ENCODE measurements at places on chromosomes 13 and 19.

- DNase-seq = no peak
Observed at GRCh38 chr13:79445968-79446645, 34.8 kb upstream of the NDFIP2 start.

- no peak for DNase-seq
Observed at GRCh38 chr13:36275190-36276002, 22.2 kb downstream of the CCDC169 start.

GRCh38 chr19:8097681-8098567 is 45.4 kb downstream of the CCL25 start:
- no peak for DNase-seq

DNA sequence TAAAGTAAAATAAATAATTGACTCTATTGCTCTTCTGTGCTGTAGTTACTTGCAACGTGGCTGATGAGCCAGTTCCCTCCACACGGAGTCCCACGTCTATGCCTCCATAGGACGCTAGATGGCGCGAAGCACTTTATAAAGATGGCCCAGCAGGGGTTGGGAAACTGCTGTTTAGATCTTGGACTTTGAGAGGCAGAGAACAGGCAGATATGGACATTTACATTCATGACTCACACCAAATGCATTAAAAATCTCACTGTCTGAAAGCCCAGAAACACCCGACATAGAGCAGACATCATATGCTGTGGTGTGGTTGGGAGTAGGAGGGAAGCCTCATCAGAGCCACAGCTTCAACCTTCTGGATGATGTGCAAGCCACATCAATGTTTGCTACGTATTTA is 643.1 kb upstream of the ARGLU1 start:
- peak; percentile 60 for DNase-seq

DNA sequence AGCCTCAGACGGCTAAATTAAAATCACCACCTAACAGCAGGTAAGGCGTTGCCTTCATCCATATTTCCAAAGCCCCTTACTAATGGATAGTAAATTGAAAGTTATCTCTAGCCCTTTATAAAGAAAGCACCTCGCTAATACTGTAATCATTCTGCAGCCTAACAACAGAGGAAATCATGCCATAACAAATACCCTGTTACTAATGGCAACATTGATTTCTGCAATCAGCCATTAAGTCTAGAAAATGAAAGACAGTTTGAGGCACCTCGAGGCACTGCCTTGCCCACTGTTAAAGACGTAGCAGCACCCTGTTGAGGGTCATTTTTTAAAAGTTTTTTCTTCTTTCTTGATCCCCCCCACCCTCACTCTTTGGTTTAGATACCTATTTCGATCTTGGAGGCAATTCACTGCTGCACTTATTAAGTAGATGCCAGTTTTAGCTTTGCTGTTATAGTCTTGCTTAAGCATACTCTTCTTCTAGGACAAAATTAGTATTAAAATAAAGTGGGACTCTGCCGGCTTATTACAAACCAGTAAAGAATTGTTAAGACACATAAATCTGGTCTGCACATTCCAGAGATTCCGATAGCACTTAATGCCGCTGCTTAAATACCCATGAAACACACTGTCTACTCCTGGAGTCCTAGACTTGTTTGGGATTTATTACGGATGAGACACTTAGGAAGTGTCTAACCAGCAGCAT is 74.8 kb downstream of the ZNF536 start:
- DNase-seq = no peak

DNA sequence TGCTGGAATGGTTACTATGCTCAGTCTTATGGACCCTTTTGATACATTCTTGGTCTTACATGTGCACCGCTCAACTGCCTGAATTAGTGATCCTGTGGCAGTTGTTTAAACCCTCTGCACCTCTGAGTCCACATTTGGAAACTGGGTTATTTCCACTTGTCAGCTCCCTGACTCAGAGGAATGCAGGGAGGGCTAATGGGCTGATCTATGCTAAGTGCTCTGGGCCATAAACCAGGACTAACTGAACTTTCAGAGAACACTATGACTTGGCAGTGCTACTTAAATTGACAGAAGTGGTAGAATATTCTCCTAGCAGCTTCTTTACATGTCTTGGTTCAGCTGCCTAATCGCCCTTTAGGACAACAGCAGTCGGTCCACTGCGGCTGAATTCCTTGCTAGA is 26.8 kb upstream of the MED4 start:
- no peak for DNase-seq

GRCh38 chr19:35392742-35393715 is 22.2 kb downstream of the GPR42 start:
- no peak for DNase-seq

DNA sequence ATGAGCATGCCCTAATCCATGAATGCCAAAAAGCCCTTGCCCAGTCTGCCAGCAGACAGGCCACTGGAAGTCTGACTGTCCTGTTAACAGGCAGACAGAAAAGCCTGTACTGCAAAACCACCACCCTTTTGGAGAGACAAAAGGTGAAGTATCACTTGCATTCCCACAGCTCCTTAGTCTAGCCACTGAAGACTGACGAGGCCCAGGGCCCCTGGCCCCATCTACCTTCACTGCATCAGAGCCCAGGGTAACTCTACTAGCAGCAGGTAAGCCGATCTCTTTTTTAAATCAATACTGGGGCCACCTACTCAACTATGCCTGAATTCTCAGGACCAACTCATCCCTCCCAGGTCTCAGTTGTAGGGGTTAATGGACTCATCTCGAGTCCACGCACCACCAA is 45.5 kb downstream of the ZNF93 start:
- no peak for DNase-seq

- DNase-seq = peak; percentile 57
Observed at GRCh38 chr19:34963573-34964406, at the start of gene ZNF792. Gene ZNF792, minus strand, starts transcription at chr19:34964229. Its CDS starts 567 bp downstream, at chr19:34963662.

GRCh38 chr13:29855009-29855408 is 4.6 kb upstream of the UBL3 start:
- no peak for DNase-seq

- DNase-seq = no peak
Observed at GRCh38 chr19:18514800-18515682, 6.8 kb downstream of the ELL start.

DNA sequence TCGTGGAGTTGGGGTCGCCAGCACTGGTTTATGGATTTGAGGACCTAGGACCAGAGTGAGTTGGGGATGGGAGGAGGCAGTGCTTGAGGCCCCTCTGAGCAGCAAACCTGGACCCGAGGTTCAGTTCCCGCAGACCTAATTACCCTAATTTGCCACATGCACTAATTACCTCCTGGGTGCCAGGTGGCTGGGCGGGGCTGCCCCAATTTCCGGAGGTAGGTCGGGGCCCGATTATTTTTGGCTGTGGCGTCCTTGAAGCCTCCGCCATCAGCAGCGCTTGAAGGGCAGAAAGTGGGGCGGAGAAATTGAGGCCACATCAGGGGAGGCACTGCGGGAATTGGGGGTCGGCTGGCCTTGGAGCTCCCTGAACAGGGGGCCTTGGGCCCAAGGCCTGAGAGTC is 5.9 kb upstream of the HOMER3 start:
- DNase-seq = no peak

DNA sequence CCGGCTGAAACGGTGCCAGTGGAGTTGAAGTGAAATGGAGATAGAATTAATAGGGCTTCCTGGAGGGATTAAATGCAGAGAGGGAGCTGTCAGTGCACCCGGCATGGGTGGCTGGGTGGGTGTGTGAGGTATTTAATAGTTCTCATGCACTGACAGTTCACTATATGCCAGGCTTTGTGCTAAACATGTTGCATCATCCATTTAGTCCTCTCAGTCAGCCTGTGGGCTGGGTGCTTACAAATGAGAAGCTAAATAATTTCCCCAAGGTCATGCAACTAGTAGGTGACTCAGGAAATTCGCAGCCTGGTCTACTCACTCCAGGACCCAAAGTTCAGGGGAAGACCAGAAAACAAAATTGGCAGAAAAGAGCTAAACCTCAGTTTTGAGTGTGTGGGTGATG is 63.5 kb upstream of the SPATA13 start:
- DNase-seq = no peak

DNA sequence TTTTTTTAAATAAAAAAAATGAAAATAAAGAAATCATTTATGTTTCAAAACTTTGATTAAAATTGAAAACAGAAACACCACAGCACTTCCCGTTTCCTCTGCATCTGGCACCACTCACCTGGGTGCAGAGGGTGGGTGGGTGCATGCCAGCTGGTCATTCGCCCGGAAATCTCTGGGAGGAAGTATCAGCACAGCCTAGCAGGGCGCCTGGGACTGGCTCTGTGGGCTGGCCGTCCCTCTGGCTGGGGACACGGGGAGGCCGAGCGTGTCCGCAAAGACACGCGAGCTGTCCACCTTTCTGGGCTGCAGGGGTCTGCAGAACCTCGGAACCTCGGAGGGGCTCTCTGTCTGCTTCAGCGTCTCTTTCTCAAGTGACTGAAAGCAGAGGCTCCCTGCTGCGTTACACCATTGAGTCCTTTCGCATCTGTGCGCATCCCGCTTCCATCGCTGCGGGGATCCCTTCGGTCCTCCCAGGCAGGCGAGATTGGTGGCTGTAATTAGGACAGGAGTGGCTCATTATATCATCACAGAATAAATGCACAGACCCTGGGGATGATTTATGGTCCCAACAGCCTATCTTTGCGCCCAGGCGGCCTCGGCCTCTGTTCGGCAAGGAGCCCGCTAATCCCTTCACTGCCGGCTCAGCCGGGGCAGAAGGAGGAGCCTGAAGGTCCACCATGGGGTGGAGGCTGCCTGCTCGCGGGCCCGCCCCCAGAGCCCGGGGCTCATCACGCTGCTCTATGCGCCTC is 17.2 kb downstream of the CRTC1 start:
- DNase-seq = no peak

- no peak for DNase-seq
Observed at GRCh38 chr13:87057807-87058520, 613.2 kb upstream of the SLITRK5 start.

DNA sequence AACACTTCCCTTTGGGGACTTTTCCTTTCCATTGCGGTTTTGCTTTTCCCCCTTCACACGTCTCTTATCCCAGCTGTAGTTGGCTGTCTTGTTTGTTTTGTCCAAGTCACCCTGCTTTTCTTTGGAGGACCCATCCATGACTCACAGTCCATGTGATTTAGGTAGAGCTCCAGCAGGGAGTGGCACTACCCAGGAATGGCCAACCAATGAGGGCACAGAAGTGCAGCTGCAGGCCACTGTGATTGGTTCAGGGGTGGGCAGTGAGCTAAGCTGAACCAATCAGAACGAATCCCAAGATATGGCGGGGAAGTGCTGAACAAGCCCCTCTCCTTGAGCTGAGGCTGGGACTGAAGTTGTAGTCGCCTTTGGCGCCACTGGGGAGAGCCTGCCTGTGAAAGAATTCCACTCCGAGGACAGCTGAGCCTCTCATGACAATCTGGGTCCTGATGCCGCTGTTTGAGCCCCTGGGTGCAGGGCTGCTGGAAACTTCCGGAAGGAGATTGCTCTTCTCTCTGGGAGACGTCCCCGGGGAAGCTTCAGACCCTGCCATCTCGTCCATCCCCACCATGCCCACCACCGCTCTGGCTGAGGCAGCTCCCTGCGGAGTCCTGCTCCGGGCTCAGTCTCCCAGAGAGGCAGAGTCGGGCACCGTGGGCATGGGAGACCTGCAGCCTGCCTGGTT is 62.9 kb upstream of the URI1 start:
- DNase-seq = no peak

GRCh38 chr13:109162248-109163036 is 533.0 kb downstream of the MYO16 start:
- no peak for DNase-seq

GRCh38 chr13:99639126-99639525 is 137.9 kb downstream of the TM9SF2 start:
- DNase-seq = no peak

DNA sequence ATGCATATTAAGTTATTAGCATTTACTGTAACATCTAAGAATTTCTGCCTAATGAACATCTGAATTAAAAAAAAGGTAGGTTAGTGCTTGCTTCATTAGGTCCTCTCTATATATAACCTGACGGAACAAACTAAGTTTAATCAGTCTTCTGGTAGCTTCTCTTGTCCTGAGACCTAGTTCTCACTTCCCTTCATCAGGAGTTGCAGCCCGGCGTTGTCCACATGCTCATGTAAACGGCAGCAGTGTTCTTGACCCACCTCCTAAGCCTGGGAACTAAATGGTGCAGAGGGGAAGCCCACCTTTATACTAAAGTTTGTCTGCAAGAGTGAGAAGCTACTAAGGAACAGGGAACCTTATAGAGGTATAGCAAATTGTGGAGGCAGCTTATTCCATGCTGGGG is 31.9 kb upstream of the CPB2 start:
- no peak for DNase-seq

- no peak for DNase-seq
Observed at GRCh38 chr13:102286326-102286725, 115.5 kb downstream of the FGF14 start.

- DNase-seq = no peak
Observed at GRCh38 chr13:25116044-25116443, 20.1 kb downstream of the PABPC3 start.

DNA sequence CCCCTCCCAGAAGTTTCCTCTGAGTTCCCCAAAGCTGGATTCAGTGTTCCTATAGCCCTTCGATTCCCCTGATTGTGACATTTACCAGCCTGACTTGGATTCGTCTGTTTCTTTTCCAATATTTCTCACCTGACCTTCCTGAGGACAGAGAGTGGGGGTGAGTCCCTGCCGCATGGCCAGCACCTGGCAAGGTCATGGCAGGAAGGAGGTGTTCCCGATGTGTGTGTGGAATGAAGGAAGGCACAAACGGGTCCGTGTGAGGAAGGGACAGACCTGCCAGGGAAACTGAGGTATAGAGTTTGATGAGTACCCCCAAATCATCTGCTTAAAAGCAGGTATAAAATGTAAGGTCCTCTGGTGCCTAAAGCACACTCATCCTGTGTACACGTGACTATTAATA is 3.3 kb downstream of the COL4A1 start:
- no peak for DNase-seq

GRCh38 chr13:30031488-30031887 is 181.1 kb upstream of the UBL3 start:
- no peak for DNase-seq

DNA sequence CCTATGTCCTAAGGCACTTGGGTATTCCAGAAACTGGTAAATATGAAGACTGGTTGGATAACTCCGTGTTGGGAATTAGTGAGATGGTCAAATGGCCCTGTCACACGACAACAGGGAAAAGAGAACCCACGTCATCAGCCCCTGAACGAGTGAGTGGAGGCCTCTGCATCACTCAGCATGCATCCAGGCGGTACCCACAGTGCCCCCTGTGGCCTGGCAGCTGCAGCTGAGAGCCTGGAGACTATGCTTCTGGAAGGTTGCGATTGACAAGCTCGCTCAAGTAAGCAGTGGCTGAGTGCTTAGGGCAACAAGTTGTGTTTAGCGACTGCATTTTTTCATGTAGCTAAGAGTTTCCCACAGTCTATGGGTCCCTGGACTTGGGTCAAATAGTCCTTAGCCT is 55.9 kb downstream of the COL4A2 start:
- DNase-seq = no peak

DNA sequence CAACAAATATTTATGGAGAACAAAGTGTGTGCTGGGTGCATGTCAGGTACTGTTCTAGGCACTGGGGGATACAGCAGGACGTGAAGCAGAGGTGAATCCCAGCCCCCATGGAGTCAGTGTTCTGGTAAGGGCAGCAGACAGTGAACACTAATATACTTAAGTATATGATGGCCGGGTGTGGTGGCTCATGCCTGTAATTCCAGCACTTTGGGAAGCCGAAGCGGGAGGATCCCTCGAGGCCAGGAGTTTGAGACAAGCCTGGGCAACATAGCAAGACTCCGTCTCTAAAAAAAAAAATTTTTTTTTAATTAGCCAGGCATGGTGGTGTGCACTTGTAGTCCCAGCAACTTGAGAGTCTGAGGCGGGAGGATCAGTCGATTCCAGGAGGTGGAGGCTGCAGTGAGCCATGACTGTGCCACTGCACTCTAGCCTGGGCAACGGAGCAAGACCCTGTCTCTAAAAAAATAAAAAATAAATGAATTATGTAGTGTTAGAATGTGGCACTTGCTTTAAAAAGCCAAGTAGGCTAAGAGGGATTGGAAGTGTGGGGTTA is 22.6 kb downstream of the CHST8 start:
- no peak for DNase-seq

Data from progenitor cell of endocrine pancreas (in vitro differentiated cells).